ENCODE measurements at places on chromosomes 7 and 10.

DNA sequence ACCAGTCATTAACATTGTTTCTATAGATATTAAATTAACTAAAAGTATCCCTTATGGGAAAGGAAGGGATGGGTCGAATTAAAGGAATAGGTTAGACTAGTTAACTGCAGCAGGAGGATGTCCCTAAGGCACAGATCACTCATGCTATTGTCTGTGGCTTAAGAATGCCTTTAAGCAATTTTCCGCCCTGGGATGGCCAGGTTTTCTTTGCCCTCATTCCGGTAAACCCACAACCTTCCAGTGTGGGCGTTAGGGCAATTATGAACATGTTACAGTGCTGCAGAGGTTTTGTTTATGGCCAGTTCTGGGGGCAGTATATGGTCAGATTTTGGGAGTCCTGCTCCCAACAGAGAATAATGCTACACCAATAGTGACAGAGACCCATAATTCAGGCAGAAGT is 139.3 kb upstream of the CDK13 start:
- DNase-seq: no peak

- no peak for DNase-seq
These were observed 24.0 kb upstream of the TM9SF3 start for GRCh38 chr10:96610817-96611216.

GRCh38 chr10:125662584-125662983 is 20.4 kb downstream of the TEX36 start:
- no peak for DNase-seq

DNA sequence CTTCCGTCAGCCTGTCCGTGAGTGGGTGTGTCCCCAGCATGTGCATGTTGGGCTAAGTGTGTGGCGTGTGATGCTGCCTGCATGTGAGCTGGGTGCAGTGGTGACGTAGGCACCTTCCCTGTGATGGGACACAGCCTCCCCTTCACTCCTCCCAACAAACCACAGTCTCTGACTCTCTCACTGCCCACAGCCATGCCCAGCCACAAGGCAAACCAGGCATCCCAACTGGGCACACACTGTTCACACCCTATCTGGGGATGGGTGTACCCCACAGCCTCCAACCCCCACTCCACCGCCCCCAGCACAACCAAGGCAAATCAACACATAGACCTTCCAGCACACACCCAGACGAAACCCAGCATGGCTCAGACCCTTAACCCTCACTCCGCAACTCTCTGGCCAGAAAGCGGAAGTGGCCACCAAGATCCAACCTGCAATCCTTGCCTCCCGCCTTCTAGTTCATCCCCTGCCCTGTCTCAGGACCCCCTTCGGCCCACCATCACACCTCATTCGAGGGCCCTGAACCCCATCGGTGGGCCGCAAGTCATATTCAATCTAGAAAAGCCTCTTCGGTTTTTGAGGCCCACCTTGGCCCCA is 10.4 kb downstream of the PSD start:
- no peak for DNase-seq

DNA sequence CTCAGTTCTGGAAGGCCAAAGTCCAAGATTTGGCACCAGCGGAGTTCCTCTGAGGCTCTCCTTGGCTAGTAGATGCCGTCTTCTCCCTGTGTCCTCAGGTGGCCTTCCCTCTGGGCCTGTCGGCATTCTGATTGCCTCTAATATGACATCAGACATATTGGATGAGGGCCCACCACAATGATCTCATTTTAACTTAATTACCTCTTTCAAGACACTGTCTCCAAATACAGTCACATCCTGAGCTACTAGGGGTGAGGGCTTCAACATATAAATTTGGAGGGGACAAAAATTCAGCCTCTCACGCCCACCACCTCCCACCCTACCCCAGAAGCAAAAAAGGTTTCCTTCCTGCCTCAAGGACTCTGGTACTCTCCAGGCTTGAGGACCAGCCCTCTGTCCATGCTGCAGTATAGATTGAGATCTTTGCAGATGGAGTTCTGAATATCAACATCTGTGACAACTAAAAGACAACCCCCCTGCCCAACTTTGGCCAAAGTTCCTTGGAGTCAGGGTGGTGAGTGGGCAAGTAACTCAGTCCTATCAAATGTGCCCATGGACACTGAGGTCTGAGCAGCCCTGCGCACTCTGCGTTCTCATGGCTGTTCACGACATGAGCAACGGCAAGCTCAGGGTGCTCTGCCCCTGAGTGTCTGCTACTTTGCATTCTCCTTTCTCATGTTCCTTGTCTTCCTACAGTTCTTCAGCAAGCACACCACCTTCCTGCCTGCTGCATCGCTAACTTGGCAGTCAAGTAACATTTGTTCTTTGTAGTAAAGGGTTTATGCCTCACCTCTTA is 11.5 kb downstream of the TMEM176B start:
- no peak for DNase-seq

- no peak for DNase-seq
These were observed 2.2 kb upstream of the LAT2 start for GRCh38 chr7:74207586-74207985.

DNA sequence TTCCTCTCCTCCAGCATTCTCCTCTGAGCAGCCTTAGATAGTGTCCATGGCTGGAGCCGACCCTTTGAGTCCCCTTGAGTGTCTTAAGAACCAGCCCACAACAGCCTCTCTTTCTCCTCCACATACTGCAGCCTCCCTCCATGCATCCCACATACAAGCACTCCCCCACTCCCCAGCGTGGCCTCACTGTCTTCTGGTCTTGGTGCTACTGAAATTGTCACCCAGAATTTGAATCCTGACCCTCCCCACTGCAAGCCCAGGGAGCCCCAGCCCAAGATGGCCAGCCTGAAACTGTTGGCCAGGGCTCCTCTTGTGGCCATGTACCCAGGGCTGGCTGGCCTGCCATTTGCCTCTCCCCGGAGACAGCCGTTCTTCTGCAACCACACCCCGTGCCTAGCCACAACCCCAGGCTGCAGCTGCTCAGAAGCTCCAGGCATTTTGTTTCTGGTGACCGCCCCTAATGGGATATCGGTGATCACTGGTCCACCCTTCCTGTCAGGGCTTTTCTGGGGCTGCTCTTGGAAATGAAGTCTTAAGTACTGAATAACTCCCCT is 18.8 kb upstream of the SH2D4B start:
- no peak for DNase-seq

DNA sequence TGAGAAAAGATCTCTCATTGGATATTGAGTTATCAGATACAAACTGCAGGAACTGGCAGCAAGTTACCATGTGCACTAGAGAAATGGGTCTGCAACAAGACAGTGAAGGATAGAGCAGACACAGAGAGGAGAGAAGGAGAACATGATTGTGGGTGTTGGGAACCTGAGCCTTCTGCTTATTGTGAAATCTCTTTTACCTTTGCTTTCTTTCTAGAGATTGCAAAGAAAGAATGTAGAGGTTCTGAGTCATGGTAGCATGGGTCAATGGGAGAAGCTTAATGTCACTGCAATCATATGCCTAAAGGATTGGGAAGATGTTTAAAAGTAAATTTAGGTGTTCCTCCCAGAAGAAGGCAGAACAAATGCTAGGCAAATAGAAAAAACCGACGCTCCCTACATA is 821.4 kb downstream of the CCSER2 start:
- no peak for DNase-seq

DNA sequence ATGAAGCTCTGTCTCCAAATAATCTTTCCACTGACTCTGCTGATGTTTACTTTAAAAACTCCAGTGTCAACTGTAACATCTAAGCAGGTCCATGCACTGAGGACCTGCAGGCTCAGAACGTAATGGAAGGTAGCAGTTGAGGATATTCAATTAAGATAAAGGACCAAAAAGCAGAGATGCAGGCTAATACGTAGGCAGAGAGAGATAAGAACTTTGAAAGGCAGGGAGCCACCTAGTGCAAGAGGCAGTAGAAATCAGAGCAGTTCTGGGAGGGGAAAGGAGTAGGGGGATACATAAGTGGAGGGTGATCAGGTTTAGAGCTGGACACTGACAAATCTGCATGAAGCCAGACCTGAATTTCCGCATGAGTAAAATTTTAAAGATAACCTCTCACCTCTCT is 114.5 kb upstream of the POM121L12 start:
- DNase-seq: no peak

DNA sequence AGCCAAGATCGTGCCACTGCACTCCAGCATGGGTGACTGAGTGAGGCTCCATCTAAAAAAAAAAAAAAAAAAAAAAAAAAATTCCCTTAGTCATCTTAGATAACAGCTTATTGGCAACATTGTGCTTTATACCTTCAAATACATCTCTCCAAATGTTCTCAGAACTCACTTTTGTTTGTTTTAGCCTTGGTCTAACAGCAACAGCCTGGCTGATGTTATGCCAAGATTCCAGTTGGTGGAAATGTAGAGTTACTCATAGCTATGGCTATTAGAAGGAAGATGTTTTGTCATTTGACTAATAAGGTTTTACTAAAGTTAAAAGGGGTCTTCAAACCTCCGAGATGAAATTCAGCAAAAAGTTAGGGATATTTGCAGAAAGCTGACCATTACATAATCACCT is 481.4 kb downstream of the NEBL start:
- no peak for DNase-seq

GRCh38 chr10:121559326-121560026 is 38.8 kb downstream of the FGFR2 start:
- peak; percentile 66 for DNase-seq

- DNase-seq: no peak
These were observed 3.5 kb upstream of the AKR1B1 start for GRCh38 chr7:134462337-134462925.

GRCh38 chr7:74502216-74502891 is 48.6 kb downstream of the GTF2IRD1 start:
- no peak for DNase-seq

DNA sequence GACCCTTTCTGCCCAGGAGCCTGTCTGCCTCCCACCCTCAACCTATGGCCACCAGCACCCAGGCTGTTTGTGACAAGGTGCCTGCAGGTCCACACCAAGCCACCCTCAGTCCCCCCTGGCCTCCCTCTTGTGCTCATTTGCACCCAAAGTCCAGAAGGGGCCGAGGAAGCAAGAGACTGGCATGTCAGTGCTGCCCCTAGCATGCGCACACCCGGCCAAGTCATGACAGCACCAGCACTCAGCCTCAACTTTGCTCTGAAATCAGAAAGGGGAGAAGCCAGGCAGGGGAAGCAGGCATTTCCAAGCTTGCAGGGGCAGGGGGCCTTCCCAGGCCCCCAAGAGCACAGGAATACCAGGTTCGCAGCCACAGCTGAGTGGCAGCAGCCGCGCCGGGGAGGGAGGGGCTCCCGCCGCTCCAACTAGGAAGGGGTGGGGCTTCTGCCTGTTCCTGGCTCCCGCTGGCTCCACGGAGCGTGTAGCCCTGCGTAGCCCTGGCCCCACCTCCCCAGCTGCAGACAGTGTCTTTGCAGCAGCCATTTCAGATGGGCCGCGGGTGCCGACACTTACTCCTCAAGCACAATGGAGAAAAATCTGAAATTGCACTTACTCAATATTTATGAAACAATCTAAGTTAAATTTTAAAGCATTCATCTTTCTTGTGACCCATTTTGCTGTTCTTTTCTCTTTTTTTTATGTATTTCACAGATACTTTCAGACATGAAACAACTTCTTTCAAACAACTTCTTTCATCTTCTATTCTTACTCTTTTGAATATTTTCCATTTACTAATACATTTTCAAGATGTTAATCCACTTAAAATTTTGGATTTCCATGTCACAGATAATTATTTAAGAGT is 54.9 kb upstream of the ABCB5 start:
- no peak for DNase-seq

DNA sequence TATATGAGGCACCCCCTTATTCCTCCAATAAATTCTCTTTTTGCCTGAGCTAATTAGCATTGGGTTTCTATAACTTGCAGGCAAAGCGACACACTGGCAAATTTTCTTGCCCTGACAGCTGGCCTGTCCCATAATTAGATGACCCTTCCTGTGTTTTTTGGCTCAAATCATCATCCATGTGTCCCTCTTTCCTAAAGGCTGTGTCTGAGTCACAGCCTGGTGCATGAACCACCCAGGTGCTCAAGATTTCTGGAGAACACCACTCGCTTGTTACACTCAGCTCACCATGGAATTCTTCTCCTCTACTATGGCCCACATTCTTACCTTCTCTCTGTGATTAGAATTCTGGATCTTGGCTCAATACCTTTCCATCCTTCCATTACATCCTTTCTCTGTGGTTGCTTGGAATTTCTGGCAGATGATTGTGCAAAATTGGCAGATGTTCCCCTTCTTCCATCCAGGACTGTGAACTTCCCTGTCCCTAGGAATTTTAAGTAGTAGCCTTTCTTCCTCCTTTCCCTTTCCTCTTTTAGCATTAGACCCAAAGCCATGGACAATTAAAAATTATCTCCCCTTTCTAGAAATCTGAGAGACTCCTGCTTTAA is 116.0 kb upstream of the ANKRD1 start:
- no peak for DNase-seq

DNA sequence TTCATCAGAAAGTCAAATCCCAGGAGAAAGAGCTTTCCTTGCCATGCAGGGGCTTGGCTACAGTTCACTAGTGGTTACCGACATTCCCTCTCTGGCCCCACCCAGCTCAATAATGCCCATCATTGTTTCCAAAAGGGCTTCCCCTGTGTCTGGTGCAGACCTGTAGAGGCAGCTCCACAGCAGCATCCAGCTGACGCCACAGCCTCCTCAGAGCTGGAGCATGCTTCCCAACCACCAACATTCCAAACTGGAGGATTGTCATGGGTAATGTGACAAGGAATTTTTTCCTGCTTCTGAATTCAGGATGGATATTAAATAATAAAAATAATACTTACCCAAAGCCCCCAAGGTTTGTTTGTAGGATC is 77.4 kb downstream of the ZNF365 start:
- DNase-seq: no peak

DNA sequence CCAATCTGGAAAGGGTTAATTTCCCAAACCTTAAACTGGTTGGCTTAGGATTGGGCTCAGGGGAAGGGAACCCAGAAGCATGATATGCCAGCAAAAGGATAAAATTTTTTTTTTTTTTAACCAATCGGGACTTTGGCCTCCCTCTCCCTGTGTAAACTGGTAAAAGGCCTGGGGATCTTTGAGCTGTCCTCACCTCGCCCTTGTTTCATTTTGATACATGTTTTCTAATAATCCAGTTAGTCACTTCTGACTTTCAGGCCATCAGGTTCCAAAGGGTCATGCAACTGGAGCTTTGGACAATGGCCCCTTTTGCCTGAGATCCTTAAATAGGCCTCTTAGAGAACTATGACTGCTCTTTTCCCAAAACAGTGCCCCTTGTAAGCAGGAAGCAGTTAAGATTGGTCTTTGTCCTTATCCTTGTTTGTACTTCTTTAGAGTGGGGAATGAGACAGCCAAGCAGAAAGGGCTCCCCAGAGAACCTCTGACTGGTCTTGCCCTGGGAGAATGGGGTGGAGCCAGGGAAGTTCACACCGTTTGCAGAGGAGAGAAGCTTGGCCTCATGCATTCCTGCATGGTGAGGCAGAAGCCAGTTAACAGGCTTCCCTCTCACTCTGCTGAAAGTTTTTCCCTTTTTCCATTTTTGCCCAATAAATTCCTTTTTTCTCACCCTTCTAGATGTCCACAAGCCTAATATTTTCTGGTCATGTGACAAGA is 424.2 kb upstream of the CNTNAP2 start:
- DNase-seq: no peak

DNA sequence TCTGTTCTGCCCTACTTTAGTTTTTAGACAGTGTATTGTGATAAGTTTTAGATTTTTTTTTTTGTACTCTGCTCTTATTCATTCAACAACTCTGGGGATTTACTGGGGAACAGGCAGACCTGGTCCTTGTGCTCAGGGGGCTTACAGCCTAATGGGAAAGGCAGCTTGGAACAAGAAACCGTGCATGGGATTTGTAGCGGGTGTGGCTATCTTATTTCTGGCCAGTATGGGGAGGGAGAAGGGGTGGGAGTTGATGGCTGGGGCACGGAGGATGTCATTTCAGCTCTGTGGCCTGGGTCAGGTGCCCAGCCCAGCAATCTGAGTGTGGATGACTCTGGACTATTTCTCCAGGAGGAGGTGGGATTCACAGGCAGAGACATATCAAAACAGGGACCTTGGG is 47.0 kb downstream of the GRK5 start:
- DNase-seq: no peak

All from NCI-H524 treated with DMSO at 0.1 percent for 48 hours (cell line).